GM23338 (cell line): ENCODE measurements at places on chromosomes 12 and 14. TPM values are rescaled to one million over a fixed set of nuclear protein-coding genes. Genes with fewer than 3 reads are reported as not detected.

HSP90AA1 gene
- total RNA-seq, result 1,401 and 1,576 TPM in 2 replicates

DNA sequence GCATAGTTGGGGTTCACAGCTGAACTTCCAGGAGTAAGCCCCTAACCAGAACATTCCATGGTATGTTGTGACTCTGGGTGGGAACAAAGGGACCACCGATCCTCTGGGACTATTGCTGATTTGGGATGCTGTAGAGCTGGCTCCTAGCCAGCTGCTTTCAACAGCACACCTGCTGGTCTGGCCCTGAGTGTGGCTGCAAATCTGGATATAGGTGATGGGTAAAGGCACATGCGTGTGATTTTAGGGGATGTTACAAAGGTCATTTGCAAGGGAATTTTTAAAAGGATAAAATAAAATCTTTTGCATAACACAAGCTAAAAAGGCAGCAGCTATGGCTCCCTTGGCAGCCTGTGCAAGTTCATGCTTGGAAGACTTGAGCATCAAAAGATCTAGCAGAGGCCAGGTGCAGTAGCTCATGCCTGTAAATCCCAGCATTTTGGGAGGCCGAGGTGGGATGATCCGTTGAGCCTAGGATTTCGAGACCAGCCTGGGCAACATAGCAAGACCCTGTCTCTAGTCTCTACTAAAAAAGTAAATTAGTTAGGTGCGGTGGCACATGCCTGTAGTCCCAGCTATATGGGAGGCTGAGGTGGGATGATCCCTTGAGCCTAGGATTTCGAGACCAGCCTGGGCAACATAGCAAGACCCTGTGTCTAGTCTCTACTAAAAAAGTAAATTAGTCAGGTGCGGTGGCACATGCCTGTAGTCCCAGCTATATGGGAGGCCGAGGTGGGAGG is 1.6 kb downstream of the ALDH2 start:
- no peaks in the 10 kb centered on the region for H3K27me3 ChIP-seq
- no peak overlapping the region for H3K27ac ChIP-seq
- peak overlapping the region; percentile 75; the same call in 1 of the 2 replicates for H3K4me3 ChIP-seq
- no peak for DNase-seq
- H3K36me3 ChIP-seq, result no peaks in the 10 kb centered on the region
- peaks cover 7% of the 10 kb centered on the region for H3K4me1 ChIP-seq

- H3K27ac ChIP-seq, result no peak overlapping the region
- DNase-seq, result peak; percentile 53
- peaks cover 36% of the 10 kb centered on the region for H3K27me3 ChIP-seq
- peak overlapping the region; percentile 62 for H3K4me3 ChIP-seq
- H3K4me1 ChIP-seq, result peaks cover 9% of the 10 kb centered on the region; the same call in 1 of the 2 replicates
Measured at GRCh38 chr12:3366451-3367110, 124.4 kb upstream of the PRMT8 start.

KRT77 gene
- total RNA-seq, result not detected in 2 replicates

KIF26A gene
- 82.9 and 103 TPM in 2 replicates for total RNA-seq
